ENCODE measurements at places on chromosomes 5 and 9.
A peak's percentile ranks its signal among the peaks of the same experiment; 100 is the strongest.

DNA sequence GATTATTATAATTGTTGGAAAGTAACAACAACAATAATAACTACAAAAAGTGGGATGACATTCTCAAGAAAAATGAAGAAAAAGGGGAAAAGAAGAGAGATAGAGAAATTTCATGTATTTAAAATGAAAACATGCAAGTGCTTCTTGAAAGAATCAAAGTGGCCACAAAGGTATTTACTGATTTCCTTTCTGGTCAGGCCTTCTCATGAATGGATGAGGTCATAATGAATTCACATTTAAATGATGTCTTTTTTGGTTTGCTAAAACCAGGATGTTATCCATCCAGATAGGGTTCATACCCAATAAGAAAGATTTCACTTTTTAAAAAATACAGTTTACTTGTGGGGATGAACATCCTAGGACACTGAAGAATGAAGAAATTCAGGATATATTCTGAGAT is 446.4 kb upstream of the PTGER4 start:
- no peak for DNase-seq

- DNase-seq = no peak
Measured at GRCh38 chr5:96566833-96567587, 95.2 kb upstream of the CAST start.

GRCh38 chr9:130535818-130536521 is 43.4 kb upstream of the FUBP3 start:
- no peak for DNase-seq

GRCh38 chr9:121704281-121704680 is 52.8 kb downstream of the DAB2IP start:
- DNase-seq = no peak

GRCh38 chr9:133458643-133459312 is 1.0 kb upstream of the CACFD1 start:
- no peak for DNase-seq

- no peak for DNase-seq
Measured at GRCh38 chr9:123248630-123249029, 19.8 kb downstream of the STRBP start.

GRCh38 chr5:178229861-178230260 is 2.7 kb downstream of the PHYKPL start:
- DNase-seq = no peak

GRCh38 chr9:99626426-99626825 is 195.3 kb upstream of the NR4A3 start:
- DNase-seq = no peak

GRCh38 chr5:131392466-131393095 is 128.7 kb downstream of the CDC42SE2 start:
- no peak for DNase-seq

DNA sequence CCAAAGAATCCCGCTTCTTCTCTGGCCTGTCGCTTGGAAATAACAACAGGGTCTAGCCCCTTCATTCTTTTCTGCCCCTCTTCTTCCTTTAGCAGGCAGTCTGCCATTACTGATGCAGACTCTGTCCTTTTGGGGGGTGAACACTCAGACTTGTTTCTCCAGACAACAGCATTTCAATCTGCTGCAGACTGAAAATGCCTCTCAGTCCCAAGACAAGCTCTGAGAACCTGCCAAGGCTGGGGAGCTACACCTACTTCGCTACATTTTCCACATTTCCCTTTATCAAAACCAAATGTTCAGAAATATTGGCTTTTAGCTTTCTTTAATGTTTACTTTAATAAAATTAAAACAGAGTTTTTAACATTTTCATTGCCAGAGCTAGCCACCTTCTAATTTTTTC is 152.4 kb downstream of the MPDZ start:
- no peak for DNase-seq

DNA sequence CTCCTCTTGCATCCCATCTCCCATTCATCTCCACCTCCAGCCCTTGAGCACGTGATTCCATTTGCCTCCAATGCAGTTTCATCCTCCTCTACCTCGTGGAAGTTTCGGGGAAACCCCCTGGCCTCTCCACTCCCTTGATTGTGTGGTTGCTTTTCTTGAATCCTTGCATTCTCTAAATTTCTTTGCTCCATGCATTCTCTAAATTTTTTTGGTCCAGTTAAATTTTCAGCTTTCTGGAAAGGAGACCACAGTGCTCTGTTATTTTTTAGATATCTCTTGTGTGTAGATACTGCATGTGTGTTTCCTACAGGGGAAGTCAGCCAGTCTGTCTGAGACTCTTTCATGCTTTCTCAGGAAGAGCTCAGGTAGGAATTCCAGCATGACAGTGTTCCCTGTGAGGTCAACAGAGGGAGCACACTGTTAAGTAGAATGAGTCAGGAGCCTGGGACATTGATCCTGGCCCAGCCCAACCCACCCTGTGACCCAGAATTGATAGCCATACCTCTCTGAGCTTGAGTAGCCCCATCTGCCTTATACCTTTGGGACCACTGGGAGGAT is 52.8 kb downstream of the AMBP start:
- no peak for DNase-seq

- no peak for DNase-seq
Measured at GRCh38 chr9:16207161-16207560, 654.3 kb downstream of the CCDC171 start.

- peak; percentile 52 for DNase-seq
Measured at GRCh38 chr9:16726718-16727451, 143.6 kb downstream of the BNC2 start.

GRCh38 chr9:15873573-15874177 is 320.8 kb downstream of the CCDC171 start:
- no peak for DNase-seq

GRCh38 chr5:114634967-114635901 is 273.4 kb downstream of the KCNN2 start:
- DNase-seq = no peak

- DNase-seq = no peak
Measured at GRCh38 chr5:127941646-127942045, 141.9 kb upstream of the SLC12A2 start.

DNA sequence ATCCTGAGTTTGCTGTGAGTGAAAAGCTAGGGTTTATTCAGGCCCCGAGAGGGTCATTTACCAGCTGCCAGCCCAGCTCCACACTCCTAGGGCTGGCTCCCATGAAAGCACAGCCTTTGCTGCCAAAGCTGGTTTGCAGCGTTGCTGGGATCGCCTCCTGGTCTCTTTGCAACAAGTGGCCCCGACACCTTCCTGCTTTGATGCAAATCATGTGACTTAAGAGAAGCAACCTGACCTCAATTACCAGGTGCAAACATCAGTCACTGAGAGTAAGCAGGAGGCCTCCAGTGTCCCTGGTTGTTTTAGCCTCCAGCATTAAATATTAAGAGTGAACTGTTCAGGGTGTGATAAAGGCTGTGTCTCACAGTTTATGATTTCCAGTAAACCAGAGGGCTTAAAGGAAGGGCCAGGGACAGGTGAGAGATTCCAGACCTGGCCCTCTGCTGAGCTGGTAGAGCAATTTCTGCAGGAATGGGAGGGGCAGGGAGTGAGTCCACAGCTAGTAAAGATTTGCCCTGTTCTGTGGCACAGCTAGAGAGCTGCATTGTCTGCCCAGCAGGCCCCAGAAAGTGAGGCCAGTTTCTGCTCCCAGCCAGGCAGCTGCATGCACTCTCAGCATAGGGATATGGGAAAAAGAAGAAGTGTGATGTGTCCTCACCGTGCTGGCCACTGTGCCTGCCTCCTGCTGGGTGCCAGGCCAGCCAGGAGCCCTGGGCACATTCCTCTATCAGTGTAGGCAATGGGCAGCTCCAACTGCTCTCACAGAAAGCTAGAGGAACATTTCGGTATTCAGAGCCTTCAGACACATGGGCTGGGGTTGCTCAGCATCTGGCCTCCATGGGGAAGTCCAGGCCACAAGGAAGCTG is 58.0 kb downstream of the SLC22A5 start:
- no peak for DNase-seq

- DNase-seq = no peak
Measured at GRCh38 chr9:136688274-136689107, 1.2 kb upstream of the AGPAT2 start.

- DNase-seq = no peak
Measured at GRCh38 chr5:143235423-143235822, 168.1 kb downstream of the NR3C1 start.

DNA sequence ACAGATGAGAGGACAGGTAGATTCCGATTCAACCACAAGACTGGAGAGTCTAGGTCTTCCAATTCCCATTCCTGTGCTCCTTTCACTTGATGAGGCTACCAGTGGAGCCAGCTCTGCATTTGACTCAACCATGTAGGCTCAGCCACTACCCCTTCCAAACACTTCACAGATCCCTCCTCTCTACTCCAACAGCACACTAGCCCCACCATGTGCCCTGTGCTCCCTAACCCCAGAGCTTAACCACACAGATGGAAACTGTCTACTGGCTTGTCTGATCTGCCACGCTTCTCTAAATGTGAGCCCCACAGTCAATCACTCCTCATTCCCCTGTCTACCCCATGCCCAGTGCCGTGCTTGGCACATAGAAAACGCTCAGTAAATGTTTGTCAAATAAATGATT is 508.2 kb downstream of the CDK5RAP2 start:
- no peak for DNase-seq

- no peak for DNase-seq
Measured at GRCh38 chr5:59673438-59674058, 220.0 kb downstream of the PDE4D start.

DNA sequence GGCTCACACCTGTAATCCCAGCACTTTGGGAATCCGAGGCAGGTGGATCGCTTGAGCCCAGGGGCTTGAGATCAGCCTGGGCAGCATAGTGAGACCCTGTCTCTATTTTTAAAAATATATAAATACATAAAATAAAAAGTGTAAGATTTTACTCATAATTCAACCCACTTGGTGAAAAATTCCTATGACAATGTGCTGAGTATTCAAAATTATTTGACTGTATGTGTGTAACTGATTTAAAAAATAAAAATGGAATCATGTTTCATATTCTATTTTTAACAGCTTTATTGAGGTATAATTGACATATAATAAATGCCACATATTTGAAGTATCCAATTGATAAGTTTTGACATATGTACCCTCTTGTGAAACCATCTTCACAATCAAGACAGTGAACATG is 22.8 kb downstream of the GM2A start:
- DNase-seq = no peak

GRCh38 chr5:149617760-149618306 is 36.5 kb downstream of the ARHGEF37 start:
- no peak for DNase-seq

- no peak for DNase-seq
Measured at GRCh38 chr9:77386187-77386586, 208.9 kb downstream of the VPS13A start.

GRCh38 chr5:148733601-148734438 is 79.5 kb upstream of the HTR4 start:
- peak; percentile 53 for DNase-seq

DNA sequence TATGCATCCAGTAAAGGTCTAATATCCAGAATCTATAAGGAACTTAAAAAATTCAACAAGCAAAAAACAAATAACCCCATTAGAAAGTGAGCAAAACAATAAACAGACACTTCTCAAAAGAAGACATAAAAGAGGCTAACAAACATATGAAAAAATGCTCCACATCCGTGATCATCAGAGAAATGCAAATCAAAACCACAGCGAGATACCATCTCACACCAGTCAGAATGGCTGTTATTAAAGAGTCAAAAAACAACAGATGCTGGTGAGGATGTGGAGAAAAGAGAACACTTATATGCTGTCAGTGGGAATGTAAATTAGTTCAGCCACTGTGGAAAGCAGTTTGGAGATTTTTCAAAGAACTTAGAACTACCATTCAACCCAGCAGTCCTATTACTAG is 86.1 kb downstream of the WWC1 start:
- DNase-seq = no peak

DNA sequence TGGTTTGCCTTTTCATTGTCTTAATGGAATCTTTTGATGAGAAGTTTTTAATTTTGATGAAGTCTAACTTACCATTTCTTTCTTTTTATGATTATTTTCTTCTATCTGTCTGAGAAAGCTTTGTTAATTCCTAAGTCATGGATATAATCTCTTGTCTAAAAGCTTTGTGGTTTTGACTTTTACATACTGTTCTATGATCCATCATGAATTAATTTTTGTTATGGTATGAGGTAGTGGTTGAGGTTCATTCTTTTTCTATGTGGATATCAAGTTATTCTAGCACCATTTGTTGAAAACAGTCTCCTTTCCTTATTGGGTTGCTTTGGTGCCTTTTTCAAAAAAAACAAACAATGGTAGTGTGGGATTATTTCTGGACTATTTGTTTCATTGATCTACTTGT is 20.4 kb downstream of the FBXO10 start:
- DNase-seq = no peak

DNA sequence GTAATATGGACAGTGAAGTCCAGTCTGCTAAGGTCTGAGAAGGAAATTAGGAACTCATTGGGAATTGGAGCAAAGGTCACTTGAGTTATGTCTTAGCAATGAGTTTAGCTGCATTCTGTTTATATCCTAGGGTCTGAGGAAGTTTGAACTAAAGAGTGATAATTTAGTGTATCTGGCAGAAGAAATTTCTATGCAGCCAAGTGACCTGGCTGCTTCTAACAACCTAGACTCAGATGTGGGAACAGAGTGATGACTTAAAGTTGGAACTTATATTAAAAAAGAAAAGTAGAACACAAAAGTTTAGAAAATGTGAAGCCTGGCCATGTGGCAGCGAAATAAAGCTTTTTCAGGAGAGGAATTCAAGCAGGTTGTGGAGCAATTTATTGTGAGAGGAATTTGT is 106.2 kb downstream of the PRDM9 start:
- DNase-seq = no peak

- DNase-seq = no peak
Measured at GRCh38 chr9:109411069-109411761, 86.9 kb downstream of the PTPN3 start.

DNA sequence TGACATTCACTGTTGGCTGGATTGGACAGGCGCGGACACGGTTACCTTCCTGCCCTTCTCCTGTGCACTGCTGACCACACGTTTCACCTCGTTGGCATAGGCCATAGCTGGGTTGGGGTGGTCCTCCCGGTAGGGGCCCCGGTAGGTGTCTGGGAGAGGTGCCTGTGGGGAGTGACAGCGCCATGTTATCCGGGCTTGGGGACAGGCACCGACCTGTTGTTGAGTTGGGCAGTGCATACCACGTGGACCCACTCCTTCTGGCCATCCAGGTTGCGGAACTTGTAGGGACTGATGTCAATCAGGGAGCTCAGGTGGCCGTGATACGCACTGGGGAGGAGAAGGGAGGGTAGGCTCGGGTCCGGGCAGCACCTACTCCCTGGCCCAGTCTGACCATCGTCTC is 8.2 kb downstream of the PHYKPL start:
- no peak for DNase-seq

GRCh38 chr5:141841378-141842180 is 36.6 kb downstream of the PCDH1 start:
- DNase-seq = no peak

- no peak for DNase-seq
Measured at GRCh38 chr5:52694648-52695047, 93.1 kb upstream of the ITGA1 start.

DNA sequence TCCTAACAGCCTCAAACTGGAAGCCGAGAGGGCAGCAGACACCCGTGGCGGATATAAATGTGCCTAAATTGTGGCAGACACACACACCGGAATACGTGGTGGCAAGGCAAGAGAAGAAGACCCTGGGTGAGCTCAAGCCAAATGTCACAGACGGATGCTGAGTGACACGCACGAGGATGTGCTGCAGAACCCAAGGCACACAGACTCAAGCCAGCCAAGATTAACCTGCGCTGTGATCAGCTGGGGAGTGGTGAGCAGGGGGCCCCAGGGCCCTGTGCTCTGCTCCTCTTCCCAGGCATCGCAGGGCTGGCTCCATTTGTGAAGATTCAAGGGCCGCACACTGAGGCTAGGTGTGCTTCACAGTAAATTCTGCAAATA is 16.4 kb downstream of the SEMA4D start:
- DNase-seq = no peak

Measured in T1000 (cell line).